ENCODE measurements at places on chromosomes 2 and 18.

- DNase-seq = no peak
Observed at GRCh38 chr2:9053534-9053931, 50.0 kb upstream of the MBOAT2 start.

DNA sequence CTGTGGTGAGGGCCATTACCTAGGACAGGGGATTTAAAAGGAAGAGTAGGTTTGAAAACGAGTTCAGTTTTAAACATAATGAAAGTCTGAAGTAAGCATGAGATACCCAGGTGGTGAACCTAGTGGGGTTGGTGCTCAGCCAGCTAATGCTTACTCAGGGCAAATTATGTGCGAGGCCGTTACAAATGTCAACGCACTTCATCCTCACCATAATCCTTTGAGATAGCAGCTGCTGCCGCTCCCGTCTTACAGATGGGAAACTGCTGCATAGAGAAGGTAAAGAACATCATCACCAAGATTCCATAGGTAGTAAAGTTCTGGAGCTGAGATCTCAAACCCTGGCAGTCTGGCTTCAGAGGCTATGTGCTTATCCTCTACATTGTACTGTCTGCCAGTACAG lies 209.0 kb downstream of the DYM start:
- DNase-seq = no peak

DNA sequence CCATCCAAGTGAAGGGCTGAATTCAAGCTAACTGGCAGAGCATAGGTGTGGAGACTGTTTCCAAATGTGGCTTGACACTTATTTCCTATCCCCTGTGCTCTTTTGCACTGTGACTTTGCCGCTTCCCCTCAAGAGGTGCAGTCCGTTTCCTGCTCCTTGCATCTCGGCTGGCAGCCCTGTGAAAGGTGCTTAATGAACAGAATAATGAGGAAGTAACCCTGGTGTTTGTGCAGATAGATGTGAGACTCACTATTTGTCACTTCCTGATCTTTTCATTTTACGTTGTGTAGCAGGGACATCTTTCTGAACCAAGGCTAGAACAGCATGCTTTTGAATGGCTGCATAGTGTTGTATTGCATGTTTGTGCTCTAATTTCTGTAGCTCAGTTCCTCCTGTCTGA lies 60.8 kb downstream of the CEP192 start:
- no peak for DNase-seq

DNA sequence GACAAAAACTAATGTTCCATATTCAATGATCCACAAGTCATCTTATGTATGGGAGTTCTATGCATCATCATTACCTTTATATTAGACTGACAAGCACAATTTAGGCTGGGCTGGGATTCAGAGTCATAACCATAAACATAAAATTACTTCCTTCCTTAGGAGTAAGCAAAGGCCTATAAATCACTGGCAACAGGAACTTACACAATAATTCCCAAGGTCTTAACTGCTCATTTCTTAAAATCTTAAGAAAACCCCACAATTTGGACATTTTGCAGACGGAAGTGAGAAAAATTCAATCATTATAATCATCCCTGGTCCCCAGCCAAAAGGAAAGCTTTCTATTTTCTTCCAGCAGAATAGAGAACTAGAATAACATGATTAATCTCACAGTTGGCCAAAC lies 232.3 kb downstream of the DYM start:
- no peak for DNase-seq

- no peak for DNase-seq
Observed at GRCh38 chr2:241201445-241202267, 13.2 kb downstream of the ANO7 start.

DNA sequence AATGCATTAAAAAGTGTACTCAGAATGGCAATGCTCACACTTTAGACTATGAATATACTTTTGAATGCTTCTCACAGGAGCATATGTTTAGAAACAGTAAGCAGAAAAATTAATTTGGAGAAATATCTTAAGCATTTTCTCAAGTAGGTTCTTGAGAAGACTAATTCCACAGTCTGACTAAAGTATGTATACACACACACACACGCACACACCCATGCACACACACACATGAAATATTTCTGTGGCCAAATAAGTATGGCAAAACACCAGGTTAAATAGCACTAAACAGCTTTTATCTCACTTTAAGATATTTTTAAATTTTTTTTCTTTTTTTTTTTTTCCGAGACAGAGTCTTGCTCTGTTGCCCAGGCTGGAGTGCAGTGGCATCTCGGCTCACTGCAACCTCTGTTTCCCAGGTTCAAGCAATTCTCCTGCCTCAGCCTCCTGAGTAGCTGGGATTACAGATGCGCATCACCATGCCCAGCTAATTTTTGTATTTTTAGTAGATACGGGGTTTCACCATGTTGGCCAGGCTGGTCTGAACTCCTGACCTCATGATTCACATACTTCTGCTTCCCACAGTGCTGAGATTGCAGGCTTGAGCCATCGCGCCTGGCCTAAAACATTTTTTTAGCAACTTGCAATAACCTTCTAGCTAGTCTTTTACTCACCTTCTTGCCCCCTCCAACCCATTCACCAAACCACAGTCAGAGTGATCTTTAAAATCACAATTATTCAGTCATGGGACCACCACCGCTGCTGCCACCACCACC lies 67.5 kb upstream of the SCG2 start:
- DNase-seq = no peak

GRCh38 chr2:217477583-217477982 lies 525.2 kb downstream of the TNS1 start:
- no peak for DNase-seq

DNA sequence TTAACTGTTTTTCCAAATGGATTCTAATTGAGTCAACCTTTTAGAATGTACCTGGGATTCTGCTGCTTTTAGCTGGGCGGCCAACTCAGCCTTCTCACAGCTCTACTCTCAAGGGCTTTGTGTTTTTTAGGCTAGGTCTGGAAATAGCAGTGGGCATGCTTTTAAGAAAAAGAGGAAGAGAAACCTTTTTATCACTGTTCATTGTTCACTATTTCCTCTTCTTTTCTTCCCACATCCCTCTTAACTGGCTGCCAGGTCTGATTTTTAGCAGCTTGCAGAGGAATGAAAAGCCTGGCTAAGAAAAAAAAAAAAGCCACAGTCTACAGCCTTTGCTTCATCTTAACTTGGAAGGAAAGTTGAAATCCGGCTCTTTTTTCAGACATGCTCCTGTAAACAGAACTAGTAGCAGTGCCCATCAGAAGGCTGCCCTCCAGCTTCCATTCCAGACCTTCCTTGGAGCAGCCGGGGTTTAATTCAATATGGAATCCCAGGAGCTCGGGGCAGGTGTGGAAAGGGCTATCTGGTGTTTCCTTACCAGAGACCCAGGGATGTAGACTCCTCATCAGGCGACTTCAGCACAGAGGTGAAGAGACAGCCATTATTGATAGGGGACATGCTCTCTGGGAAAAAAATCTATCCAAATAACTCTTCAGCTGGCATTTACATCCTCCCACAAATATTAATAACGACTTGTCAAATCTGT lies 230.7 kb downstream of the MYO3B start:
- DNase-seq = no peak

DNA sequence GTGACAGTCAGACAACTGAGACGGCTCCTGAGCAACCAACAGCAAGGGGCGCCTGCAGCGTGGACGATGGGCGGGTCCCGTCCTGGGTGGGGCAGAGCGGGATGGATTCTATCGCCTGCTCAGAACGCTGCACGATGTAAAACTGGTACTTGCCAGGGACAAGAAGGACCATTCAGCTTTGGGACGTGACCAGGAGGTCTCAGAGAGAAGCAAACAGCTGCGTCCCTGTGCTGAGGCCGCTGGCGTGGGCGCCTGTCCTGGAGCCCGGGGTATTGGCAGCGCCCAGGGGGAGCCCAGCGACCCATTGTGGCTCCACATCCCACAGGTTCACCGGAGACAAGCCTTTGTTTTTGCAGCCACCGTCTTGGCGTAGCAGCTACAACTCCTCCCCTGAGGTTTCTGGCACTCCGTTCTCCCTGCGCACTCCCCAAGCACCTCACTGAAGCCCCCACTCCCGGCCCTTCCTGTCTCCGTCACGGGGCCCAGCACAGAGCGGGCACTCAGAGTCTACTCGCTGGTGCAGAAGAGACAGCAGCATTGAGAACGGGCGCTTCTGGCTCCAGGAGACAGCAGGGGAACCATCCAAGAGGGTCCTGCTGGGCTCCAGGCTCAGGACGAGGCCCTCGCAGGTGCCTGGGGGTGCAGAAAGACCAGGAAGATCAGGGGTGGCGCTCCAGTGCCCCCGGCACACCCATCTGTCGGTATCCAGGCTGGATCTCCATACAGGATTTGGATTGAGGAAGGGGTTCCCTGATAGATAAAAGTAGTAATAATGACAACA lies 22.1 kb upstream of the KCNG2 start:
- DNase-seq = no peak

Data from NCI-H1048 (cell line).